Activated T-helper 17 cell treated with anti-CD3 and anti-CD28 coated beads, Interleukin-2, amount 50 U/mL, for 72 hours (primary cell): ENCODE measurements at places on chromosomes 6 and 20.
A peak's percentile ranks its signal among the peaks of the same experiment; 100 is the strongest.

DNA sequence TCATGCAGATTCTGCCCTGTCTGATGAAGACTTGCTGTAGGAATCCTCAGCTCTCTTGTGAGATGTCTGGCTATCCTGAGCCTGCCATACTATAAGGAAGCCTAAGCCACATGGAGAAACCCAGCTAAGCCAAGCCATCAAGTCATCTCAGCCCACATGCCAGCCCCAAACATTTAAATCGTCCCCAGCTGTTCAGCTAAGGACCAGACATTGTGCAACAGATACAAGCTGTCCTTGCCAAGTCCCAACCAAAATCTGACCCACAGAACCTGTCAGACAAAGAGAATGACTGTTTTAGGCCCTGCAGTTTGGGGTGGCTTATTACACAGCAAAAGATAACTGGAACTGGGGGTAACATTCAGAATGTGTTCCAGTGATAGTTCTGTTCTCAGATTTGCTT is 36.8 kb upstream of the FOXC1 start:
- ATAC-seq, result no peak

- no peak for ATAC-seq
Observed at GRCh38 chr6:90219209-90219985, 77.2 kb downstream of the BACH2 start.

DNA sequence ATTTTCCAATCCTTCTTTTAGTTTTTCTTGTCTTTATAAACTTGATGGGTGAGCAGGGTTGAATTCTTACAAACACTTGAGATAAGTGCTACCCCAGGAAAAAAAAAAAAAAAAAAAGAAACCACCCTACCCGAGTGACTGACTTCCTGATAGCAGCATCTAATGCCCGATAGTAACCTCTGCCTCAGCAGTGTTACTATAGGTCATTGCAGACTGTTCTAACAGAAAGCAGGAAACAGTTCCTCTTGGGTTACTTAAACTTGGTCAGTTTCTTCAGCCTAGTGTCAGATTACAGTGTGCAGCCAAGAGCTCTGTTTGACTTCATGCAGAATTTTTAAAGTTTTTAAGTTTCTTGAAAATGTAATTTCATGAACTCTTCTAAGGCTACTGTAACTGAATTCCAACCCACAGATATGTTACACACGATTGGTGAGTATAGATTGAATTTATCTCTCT is 2.1 kb downstream of the MYLIP start:
- peak; percentile 65 for ATAC-seq

GRCh38 chr6:157525292-157525889 is 144.4 kb downstream of the ZDHHC14 start:
- ATAC-seq, result no peak

DNA sequence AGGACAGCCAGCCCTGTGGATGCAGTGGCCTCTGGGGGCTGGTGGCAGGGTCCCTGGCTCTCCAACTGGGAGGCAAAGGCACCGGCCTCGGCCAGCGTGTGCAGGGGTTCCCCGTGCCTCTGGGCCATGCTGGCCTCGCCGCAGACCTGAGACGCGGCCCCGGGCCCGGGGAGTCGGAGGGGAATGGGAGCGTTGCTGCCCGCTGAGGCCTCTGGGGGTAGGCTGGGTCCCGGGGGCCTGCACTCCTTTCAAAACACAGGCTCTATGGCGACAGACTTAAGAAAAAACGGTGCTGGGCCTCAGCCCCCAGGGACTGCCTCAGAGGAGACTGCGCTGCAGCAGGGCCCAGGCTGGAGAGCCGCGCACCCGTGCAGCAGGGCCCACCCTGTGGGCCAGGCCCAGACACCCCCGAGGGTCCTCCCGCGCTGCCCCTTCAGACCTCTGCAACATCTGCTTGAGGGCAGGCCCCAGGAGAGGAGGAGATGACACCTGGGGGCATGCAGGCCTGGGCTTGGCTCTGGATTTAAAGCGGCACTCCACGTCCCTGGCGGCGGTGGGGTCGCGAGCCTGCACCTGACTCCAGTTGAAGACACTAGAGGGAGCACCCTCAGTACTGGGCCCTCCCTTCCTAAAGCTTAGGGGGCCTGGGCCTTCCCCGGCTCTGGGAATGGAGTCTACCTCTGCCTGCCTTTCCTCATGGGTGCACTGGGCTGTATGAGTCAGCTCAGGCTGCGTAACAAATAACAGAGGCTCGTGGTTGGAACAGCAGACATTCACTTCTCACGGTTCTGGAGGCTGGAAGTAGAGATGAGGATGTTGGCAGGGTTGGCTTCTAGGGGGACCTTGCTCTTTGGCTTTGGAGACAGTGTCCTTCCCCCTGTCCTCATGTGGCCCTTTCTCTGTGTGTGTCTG is 117.4 kb upstream of the RPS6KA2 start:
- ATAC-seq, result no peak

DNA sequence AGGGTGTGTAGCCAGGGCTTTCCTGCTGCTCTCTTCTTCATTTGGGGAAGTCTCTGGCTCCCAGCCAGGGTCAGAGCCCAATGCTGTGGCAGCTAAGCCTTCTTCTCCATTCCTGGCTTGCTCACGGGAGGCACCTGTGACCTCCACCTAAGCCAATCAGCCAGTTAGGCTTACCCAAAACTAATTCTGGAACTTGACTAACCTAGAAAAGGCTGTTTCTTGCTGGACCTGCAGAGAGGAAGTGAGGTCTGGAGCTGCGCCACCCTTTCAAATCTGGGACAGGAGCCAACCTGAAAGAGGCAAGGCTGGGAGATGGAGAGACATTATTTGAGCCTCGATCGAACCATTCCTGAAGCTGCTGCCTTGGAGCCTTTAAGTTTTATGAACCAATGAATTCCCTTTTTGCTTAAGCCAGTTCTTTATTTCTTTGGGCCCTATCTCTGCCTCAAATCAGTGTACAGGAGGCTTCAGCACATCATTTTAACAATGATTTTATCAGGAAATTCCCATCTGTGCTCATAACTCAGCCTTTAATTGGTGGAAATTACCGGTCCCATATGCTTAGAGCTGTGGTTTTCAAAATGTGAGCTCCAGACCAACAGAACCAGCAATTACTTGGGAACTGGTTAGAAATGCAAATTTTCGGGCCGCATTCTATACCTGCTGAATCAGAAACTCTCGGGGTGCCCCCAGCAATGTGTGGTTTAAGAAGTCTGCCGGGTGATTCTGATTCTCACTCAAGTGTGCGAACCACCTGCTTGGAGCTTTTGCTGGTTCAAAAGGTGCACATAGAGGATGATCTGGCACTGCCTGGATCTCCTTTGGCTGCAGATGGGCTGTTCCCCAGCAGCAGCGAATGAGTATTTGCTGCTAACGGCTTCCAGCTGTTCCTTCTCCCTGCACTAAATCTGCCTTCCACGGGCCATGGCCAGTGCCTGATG is 97.4 kb upstream of the RNF24 start:
- peak; percentile 86 for ATAC-seq
